T-helper 17 cell (primary cell): ENCODE measurements at places on chromosomes 3 and 15. TPM values are rescaled to one million over a fixed set of nuclear protein-coding genes. Genes with fewer than 3 reads are reported as not detected.

The CPLX3 gene
- not detected for total RNA-seq

- peaks cover 12% of the 10 kb centered on the region for H3K4me1 ChIP-seq
- DNase-seq = no peak
- H3K27ac ChIP-seq = no peak overlapping the region
- H3K36me3 ChIP-seq = peaks cover 4% of the 10 kb centered on the region
These were observed 24.3 kb upstream of the CP start for GRCh38 chr3:149245738-149246451.

GRCh38 chr15:32956006-32956405 lies 238.2 kb downstream of the GREM1 start:
- no peak overlapping the region for H3K4me3 ChIP-seq
- H3K36me3 ChIP-seq = peaks cover 2% of the 10 kb centered on the region
- peaks cover 15% of the 10 kb centered on the region for H3K4me1 ChIP-seq
- no peak overlapping the region for H3K27ac ChIP-seq

DNA sequence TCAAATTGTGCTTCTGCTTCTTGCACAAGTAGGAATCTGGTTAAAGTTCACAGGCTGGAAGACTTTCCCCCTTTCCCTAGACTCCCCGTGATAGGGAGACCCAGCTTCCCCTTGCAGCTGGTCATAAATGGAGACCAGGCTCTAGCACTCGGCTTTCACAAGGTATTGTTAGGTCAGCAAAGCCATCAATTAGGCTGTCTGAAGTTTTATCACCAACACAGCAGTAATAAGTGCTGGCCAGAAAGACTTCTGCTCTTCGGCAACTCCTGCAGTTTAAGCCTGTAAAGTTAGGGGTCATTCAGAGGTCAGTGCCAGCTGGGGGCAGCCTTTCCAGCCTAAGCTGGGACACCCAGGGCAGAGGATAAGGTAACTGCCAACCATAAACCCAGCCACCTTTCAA lies 203.4 kb downstream of the MEIS2 start:
- no peaks in the 10 kb centered on the region for H3K4me1 ChIP-seq
- H3K36me3 ChIP-seq = no peaks in the 10 kb centered on the region
- no peak overlapping the region for H3K27ac ChIP-seq
- no peak for DNase-seq

The EEF1AKMT4 gene
- total RNA-seq = 0.65 TPM

- no peak for DNase-seq
- no peak overlapping the region for H3K4me3 ChIP-seq
- no peaks in the 10 kb centered on the region for H3K36me3 ChIP-seq
- H3K4me1 ChIP-seq = no peaks in the 10 kb centered on the region
These were observed 184.7 kb downstream of the LRRC3B start for GRCh38 chr3:26807272-26807671.

- H3K4me1 ChIP-seq = no peaks in the 10 kb centered on the region
- H3K36me3 ChIP-seq = no peaks in the 10 kb centered on the region
- H3K27ac ChIP-seq = no peak overlapping the region
- H3K27me3 ChIP-seq = no peaks in the 10 kb centered on the region
These were observed 6.3 kb downstream of the CCNB2 start for GRCh38 chr15:59111251-59111650.

DNA sequence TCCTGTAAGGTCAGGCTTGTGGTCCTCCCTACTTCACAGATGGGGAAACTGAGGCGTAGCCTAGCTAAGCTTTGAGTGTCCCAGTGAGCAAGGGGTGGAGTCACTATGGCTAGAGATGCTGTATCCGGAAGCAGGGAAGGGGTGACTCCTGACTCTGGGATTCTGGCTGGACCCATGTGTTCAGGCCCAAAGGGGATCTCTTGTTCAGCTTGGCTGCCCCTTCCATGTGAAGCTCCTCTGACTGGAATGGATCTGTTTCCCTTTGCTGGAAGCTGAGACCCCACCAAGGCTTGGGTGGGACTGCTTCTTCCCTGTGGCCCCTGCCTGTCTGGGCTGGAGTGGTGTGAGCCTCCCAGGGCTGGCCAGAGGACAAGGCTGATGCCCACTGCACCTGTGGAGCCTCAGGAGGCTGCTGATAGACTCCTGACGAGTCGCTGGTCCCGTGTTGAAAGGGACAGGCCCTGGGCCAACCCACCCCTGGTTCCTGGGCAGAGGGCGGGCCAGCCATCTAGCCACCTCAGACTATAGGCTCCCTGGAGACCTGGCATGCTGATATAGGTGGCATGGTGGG lies 1.0 kb downstream of the MAPKAPK3 start:
- H3K36me3 ChIP-seq = peaks cover 2% of the 10 kb centered on the region
- H3K4me1 ChIP-seq = peaks cover 56% of the 10 kb centered on the region
- DNase-seq = no peak
- no peaks in the 10 kb centered on the region for H3K27me3 ChIP-seq
- H3K27ac ChIP-seq = peak overlapping the region; percentile 91

- no peak overlapping the region for H3K4me3 ChIP-seq
- H3K27me3 ChIP-seq = no peaks in the 10 kb centered on the region
- H3K4me1 ChIP-seq = no peaks in the 10 kb centered on the region
- no peak for DNase-seq
- no peaks in the 10 kb centered on the region for H3K36me3 ChIP-seq
- H3K27ac ChIP-seq = no peak overlapping the region
These were observed 435.6 kb upstream of the GRM7 start for GRCh38 chr3:6425289-6425820.

The ANKUB1 gene
- total RNA-seq = not detected

The LRTM1 gene
- not detected for total RNA-seq

The MKRN2OS gene
- not detected for total RNA-seq

DNA sequence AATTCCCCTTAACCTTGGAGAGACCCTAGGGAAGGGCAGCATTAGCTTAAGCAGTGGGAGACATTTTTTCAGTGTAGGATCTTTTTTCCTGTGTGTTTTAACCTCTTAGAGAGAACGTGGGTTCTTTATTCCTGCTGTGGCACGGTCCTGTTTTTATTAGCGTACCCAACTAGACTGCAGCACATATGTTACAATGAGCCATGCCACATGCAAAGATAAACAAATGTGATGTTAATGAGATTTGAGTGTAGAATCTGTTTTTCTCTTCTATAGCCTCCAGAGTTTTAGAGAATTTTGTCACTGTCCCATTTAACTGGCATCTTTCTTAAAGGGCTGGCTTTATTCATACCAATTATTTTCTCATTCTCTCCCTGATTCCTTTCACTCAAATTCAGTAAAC lies 347.5 kb downstream of the CNTN4 start:
- DNase-seq = no peak
- H3K36me3 ChIP-seq = no peaks in the 10 kb centered on the region
- H3K4me1 ChIP-seq = no peaks in the 10 kb centered on the region
- no peak overlapping the region for H3K27ac ChIP-seq
- H3K27me3 ChIP-seq = peaks cover 15% of the 10 kb centered on the region
- no peak overlapping the region for H3K4me3 ChIP-seq

The PDHB gene
- total RNA-seq = 25.6 TPM

The SLC25A20 gene
- 6.9 TPM for total RNA-seq

The FANCD2 gene
- total RNA-seq = 16.6 TPM

- H3K4me3 ChIP-seq = no peak overlapping the region
- H3K36me3 ChIP-seq = no peaks in the 10 kb centered on the region
- H3K4me1 ChIP-seq = no peaks in the 10 kb centered on the region
- H3K27me3 ChIP-seq = no peaks in the 10 kb centered on the region
These were observed 38.0 kb downstream of the PRICKLE2 start for GRCh38 chr3:64187065-64187959.

The NTRK3 gene
- total RNA-seq = not detected

DNA sequence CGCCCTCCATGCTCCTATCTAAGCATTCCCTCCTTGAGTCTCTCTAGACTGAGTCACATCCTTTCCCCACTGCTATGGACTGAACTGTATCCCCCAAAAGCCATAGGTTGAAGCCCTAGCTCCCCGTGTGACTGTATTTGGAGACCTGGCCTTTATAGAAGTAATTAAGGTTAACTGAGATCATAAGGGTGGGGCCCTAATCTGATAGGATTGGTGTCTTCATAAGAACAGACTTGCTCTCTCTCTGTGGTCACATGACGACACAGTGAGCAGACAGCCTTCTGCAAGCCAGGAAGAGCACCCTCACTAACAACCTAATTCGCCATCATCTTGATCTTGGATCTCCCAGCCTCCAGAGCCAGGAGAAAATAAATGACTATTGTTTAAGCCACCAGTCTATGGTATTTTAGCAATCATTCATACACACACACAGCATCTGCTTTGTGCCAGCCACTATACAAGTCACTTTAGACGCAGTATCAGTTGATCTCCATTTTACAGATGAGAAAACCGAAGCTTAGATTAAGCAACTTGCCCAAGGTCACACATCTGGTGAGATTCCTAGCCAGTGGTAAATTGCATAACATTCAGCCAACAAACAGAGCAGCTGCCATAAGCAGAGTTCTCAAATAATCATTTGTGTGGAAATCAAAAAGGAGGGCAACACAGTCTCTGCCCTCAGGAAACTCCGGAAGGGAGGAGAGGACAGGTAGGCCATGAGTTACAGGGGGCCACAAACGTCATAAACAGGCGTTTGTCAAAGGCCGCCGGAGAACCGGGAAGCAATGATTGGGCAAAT lies 66.3 kb upstream of the HES1 start:
- peaks cover 4% of the 10 kb centered on the region for H3K36me3 ChIP-seq
- H3K4me3 ChIP-seq = peak overlapping the region; percentile 82
- H3K27me3 ChIP-seq = peaks cover 27% of the 10 kb centered on the region
- DNase-seq = no peak
- H3K27ac ChIP-seq = peak overlapping the region; percentile 17
- peaks cover 5% of the 10 kb centered on the region for H3K4me1 ChIP-seq

DNA sequence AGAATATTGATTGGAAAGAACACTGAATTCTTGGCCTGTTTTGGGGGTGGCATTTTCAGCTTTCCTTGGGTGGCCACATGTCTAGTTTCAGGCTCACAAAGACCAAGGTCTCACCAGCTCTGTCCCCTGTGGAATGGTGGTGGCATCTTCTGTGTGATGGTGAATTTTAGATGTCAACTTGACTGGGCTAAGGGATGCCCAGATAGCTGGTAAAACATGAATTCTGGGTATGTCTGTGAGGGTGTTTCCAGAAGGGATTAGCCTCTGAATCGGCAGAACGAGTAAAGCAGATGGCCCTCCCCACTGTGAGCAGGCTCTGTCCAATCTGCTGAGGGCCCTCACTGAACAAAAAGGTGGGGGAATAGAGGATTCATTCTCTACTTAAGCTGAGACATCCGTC lies 34.4 kb upstream of the MYZAP start:
- no peak for DNase-seq
- H3K27me3 ChIP-seq = peaks cover 50% of the 10 kb centered on the region
- no peak overlapping the region for H3K4me3 ChIP-seq
- peaks cover 8% of the 10 kb centered on the region for H3K4me1 ChIP-seq

DNA sequence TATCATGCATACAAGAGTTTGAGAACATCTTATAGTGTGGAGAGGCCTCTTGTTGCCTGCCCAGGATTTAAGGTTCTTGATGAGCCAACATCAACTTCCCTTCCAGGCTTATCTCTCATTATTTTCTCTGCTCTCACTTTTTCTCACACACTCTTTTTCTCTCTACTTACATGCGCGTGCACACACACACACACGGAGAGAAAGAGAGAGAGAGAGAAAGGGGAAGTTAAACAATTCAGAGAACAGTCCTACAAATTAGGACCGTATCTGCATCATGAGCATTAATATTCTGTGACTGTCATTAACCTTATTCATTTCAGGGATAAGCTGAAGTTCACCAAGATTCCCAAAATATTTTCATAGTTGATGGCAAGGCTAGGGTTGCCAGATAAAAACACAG lies 269.0 kb downstream of the ZNF621 start:
- no peak for DNase-seq
- no peak overlapping the region for H3K27ac ChIP-seq
- H3K36me3 ChIP-seq = no peaks in the 10 kb centered on the region
- no peak overlapping the region for H3K4me3 ChIP-seq
- peaks cover 9% of the 10 kb centered on the region for H3K27me3 ChIP-seq

DNA sequence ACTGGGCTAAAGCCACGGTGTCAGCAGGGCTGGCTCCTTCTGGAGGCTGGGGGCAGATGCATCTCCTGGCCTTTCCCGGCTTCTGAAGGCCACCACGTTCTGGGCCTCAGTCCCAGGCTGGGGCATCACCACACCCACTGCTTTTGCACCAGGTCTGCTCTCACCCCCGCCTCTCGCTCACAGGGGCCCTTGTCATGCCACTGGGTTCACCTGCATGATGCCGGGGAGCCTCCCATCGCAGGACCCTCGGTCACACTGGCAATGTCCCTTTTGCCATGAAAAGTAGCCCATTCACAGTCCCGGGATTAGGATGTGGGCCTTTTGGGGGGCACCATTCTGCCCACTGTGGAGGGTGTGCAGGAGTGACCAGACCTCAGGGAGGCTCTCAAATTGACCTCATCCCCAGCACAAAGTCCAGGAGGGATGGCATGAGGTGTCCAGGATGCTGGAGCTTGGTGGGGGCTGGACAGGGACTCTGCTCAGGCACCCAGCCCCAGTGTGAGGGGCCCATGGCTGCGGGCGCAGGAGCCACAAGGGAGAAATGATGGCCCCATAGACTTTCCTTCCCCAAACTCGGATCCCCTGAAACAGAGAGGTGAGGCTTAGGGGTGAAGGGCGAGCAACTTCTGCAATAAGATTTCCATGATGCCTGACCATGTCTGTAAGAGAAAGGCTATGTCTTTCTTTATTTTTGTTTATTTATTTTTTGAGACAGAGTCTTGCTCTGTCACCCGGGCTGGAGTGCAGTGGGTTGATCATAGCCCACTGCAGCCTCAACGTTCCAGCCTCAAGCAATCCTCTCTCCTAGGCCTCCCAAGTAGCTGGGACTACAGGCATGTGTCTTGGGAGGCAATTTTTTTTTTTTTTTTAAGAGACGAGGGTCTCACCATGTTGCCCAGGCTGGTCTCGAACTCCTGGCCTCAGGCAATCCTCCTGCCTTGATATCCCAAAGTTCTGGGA lies 189.1 kb downstream of the GOLGA6L6 start:
- no peak for DNase-seq
- no peak overlapping the region for H3K27ac ChIP-seq
- peaks cover 30% of the 10 kb centered on the region for H3K27me3 ChIP-seq
- H3K4me1 ChIP-seq = peaks cover 15% of the 10 kb centered on the region
- peak overlapping the region; percentile 57 for H3K4me3 ChIP-seq
